T-helper 9 cell (primary cell): ENCODE measurements at places on chromosomes 6 and 20.
A peak's percentile ranks its signal among the peaks of the same experiment; 100 is the strongest.

- no peak for DNase-seq
Measured at GRCh38 chr6:141110481-141110880, 1022.2 kb upstream of the GJE1 start.

DNA sequence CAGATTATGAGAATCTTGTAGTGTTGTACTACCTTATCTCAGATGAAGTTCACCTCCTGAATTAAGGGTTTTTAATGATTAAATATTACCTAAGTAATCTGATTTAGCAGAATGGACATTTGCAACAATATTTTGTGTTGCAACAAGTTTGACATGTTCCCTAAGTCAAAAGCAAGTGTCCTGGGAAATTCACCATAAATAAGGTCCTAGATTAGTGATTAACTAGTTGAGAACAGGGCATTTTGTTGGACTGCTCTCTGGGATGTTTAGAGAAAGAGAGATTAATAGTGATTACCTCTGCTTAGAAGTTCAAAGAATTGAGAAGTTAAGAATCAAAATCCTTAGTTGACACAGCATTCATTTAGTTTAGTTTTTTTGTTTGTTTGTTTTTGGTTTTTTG is 120.2 kb upstream of the MARCKS start:
- DNase-seq: no peak

DNA sequence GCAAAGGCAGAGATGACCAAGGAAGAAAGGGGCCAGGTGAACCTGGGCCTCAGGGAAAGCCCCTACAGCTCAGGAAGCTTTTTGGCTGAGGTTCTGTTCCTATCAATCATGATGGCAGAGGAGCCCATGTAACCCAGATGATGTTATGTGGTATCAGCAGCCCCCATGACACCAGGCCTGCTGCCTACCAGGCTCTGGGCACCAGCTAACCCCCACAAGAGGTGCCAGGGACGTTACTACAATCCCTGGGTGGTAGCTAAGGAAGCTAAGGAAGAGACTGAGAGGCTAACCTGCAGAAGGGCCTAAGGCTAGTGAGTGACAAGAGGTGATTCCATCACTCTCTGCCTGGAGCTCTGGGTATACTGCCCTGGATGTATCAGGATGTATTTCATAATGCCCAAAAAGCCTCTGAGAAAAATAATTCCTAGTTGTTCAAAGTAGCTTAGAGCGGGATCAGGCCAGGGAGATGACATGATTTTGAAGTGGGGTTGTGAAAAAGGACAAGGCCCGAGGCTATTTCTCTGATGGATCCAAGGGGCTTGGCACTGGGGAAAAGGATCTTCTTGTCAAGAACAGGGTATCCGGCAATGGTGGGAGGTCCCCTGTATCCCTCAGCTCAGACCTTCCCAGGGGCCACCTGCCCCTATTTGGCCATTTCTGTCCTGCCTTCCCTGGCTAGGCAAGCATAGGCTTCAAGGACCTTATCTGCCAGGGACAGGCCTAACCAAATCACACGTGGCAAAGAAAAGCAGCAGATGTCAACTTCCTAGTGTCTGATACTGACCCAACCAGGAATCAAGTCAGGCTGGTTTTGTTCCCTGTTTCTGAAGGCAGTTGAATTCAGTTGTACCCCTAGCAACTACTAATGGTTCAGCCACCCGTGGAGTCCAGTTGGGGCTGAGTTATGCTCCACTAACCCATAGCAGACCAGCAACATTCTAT is 41.3 kb downstream of the PANK2 start:
- no peak for DNase-seq

DNA sequence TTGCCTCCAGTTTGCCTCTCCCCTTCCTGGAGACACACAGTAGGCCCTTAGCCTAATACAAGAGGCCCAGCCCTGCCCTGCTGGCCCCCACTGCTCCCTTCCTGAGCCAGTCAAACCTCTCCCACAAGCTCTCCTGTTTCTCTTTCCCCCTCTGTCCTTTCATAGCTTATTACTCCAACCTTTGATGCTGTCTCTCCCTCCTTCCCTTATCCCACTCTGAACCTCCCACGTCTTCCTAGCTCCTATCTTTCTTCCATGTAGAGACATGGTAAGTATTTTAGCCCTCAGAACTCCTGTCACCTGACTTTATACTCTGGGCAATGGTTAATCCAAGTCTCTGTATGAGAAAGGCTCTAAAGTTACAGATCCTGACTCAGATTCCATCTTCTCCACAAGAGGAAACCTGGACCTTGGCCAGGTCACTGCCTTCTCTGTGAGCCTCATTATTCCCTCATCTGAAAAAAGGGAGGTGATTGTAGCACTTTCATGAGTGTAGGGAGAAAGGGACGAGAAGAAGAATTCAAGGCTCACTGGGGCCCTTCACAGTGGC is 6.7 kb downstream of the TGIF2 start:
- no peak for DNase-seq

- no peak for DNase-seq
Measured at GRCh38 chr6:88869263-88870020, 94.0 kb downstream of the RNGTT start.

DNA sequence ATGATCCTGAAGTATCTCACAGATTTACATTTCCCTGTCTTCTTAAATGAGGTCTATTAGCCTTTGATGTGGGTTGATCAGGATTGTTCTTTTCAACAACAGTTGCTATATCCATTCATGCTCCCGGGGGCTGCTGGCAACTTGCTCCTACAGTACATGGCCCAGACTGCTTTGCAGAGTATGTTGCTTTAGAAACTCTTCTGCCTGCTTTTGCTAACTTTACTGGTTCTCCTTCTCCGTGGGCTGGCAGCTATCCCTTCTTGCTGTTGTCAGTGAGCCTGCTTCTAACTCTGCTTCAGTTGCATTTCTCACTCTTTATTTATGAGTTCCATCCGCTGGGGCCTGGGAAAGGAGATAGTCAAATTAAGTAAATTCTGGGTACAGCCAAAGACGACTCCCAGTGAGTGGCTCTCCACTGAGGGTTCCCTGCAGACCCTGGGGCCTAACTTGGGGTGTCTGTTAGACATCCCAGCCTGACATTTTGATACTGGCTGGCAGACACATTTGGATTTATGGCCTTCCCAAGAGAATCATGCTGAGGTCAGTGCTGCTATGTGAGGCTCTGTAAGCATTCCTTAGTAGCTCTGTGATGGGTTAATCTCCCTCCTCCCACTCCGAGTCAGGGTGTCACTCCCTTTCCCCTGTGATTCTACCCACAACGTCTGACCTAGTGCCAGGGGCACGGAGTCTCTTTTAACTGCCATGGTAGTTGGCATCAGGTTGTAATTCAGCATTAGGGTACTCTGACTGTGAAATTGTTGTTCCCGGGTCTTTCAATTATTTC is 73.6 kb downstream of the SLX4IP start:
- no peak for DNase-seq

- no peak for DNase-seq
Measured at GRCh38 chr20:48480216-48480772, 347.5 kb downstream of the PREX1 start.

- DNase-seq: no peak
Measured at GRCh38 chr20:10169752-10170151, 48.9 kb upstream of the SNAP25 start.

- DNase-seq: no peak
Measured at GRCh38 chr6:71745525-71745924, 140.8 kb upstream of the RIMS1 start.

GRCh38 chr6:143505537-143505936 is 6.0 kb downstream of the FUCA2 start:
- no peak for DNase-seq

DNA sequence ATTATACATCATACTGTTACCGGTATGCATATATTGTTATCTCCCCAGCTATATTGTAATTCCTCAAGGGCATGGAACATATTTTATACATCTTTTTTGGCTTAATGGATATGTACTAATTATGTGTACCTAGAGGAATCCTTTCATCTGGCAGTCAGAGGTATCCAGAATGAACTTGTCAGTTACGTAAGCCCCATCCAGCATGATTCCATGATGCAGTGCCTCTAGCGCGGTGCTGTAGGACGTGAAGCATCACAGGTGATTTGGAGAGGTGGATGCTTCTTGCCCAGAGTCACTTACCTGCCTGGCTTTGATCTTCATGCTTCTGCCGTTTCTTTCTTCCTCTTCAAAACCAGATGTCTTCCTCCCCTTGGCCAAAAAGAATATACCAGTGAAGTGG is 159.1 kb downstream of the UST start:
- no peak for DNase-seq

- no peak for DNase-seq
Measured at GRCh38 chr6:106413016-106413415, 52.5 kb downstream of the CRYBG1 start.

DNA sequence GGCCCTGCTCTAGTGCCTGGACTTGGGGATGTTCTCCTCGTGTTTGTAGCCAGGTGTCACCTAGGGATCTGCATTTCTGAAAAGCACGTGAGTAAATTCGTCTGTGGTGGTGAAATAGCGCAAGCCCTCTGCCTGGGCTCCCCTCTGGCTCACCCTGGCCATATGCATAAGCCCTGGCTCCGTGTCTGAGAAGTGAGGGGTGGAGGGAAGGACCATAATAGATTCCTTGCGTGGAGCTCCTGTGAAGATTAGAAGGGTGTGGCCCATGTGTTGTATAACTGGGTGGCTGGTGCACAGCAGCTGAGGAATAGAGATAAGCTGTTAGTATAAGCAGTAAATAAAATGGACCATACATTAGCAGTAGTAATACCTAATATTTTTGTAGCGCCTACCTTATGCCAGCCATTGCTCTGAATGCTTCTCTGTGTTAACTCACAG is 4.8 kb downstream of the BCAS1 start:
- DNase-seq: no peak

DNA sequence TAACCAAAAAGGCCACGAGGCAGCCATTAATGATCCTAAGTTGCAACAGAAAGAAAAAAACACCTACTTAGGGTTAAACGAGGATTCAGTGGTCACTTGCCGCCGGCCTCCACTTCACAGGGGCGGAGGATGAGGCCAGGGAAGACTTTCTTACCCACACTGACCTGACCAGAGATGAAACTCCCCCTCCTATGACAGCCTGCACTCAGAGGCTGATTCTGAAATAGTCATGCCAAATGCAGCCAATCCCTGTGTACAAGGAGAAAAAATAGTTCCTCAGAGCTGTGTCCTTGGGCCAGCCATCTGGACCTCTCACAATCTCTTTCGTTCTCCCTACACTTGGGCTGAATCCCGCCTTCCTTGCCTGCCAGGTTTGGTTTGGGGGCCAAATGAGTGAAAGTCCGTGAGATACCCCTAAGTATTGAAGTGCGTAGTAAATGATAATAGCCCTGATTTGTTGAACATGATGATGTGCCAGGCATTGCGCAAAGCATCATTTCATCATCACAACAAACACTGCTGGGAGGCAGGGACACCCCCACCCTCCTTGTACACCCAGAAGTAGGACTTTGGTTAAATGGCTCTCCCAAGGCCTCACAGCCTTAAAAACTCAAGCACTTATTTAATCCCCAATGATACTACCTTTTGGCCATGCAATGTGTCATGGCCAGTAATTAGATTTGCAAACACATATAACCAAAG is 3.2 kb upstream of the IRF4 start:
- no peak for DNase-seq

GRCh38 chr20:12528591-12529041 is 480.2 kb upstream of the SPTLC3 start:
- DNase-seq: no peak

DNA sequence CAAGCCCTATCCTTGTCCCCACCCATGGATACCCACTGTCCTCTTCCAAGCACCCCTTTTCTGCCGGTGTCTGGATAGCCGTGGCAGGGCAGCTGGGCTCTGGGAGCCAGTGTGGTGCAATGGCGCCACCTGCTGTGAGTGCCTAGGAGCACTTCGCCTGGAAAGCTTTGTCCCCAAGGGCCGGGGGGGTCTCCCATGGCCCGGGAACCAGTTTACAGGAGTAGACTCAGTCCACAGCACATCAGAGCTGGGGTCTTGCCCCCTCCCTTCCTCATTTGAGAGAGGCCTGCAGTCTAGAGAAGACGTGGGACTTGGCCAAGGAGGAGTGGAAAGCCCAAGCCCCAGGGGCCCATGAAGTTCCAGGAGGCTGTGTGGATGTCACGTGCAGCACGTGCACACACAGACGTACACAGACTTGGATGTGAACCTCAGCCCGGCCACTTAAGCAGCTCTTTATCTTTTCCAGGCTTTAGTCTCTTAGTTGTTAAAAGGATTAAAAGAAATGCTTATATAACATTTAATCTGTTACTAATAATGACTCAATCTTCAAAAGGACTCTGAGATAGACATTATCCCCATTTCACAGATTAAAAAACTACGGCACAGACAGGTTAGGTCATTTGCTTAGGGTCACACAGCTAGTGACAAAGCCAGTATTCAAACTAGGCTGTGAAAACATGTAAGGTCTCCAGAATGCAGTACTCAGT is 40.9 kb upstream of the CDH22 start:
- DNase-seq: peak; percentile 49

DNA sequence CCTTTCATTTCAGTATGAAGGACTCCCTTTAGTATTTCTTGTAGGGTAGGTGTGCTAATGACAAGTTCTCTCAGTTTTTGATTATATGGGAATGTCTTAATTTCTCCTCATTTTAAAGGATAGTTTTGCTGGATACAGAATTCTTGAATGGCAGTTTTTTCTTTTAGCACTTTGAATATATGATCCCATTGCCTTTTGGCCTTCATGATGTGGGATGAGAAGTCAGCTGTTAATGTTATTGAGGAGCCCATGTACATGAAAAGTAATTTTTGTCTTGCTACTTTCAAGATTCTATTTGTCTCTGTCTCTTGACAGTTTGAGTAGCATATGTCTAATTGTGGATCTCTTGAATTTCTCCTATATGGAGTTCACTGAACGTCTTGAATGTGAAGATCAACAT is 30.9 kb downstream of the RSPH3 start:
- DNase-seq: no peak

- DNase-seq: no peak
Measured at GRCh38 chr6:108989700-108990099, 104.9 kb downstream of the SESN1 start.

GRCh38 chr6:116929825-116930224 is 52.8 kb downstream of the RFX6 start:
- DNase-seq: no peak

GRCh38 chr6:65988006-65988405 is 281.0 kb upstream of the EYS start:
- DNase-seq: no peak

GRCh38 chr20:64044484-64045247 is 4.8 kb downstream of the SOX18 start:
- DNase-seq: no peak
